ENCODE measurements at places on chromosomes 7 and 10.

DNA sequence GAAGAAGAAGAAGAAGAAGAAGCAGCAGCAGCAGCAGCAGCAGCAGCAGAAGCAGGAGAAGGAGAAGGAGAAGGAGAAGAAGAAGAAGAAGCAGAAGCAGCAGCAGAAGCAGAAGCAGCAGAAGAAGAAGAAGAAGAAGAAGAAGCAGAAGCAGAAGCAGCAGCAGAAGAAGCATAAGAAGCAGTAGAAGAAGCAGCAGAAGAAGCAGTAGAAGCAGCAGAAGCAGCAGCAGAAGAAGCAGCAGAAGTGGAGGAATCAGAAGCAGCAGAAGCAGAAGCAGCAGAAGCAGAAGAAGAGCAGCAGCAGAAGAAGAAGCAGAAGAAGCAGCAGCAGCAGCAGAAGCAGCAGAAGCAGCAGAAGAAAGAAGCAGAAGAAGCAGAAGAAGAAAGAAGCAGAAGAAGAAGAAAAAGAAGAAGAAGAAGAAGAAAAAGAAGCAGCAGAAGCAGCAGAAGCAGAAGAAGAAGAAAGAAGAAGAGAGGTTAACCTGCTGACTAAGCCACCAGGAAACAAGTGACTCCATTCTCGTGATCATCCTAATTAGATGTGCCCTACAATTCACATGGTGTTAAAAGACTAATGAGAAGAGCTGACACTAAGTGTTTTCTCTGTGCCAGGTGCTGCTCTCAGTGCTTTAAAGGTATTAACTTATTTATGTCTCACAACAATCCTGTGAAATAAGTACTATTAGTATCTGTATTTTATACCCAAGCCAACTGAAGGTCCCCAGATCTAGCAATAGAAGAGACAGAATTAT, 11.6 kb downstream of the CDNF start:
- DNase-seq, result no peak

DNA sequence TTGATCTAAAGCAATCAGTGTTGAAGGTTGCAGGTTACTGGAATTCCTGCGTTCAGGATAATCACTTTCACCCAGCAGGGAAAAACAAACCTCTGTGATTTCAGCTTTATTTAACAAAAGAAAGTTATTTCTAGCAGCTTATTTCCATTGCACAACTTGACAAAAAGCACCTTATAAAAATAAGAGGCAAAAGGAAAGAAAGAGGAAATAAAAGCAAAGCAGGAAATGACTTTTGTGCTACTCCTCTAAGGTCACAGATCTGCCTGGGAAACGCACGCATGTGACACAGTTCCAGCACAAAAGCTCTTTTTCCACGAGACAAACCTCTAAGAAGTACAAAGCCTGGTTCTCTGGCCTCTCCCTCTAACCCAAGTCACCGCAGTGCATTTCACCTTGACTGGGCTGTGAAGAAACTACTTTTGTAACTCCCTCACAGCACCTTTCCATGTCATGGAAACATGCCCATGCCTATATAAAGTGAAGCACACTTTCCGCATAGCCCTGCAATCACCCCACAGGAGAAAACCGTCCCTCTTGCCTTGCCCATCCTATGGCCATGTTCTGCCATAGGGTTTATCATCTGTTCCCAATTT, 870 bp downstream of the ANK3 start:
- no peak for DNase-seq

DNA sequence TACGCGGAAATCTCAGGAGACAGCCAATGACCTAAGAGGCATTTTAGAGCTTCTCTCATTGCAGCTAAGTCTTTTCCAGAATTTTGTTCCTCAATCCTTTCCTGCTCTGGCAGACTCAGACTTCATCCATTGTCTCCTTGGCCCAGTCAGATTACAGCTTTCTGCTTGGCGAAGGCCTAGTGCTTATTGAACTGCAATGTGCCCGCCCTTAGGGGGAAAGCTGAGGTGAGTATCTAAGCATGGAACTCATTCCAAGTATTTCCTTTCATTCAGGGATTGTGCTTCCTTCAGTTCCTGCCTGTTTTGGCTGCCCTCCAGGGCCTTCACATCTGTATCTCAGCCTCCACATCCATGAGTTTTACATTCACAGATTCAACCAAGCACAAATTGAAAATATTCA, 37.5 kb downstream of the PRLHR start:
- DNase-seq, result no peak

DNA sequence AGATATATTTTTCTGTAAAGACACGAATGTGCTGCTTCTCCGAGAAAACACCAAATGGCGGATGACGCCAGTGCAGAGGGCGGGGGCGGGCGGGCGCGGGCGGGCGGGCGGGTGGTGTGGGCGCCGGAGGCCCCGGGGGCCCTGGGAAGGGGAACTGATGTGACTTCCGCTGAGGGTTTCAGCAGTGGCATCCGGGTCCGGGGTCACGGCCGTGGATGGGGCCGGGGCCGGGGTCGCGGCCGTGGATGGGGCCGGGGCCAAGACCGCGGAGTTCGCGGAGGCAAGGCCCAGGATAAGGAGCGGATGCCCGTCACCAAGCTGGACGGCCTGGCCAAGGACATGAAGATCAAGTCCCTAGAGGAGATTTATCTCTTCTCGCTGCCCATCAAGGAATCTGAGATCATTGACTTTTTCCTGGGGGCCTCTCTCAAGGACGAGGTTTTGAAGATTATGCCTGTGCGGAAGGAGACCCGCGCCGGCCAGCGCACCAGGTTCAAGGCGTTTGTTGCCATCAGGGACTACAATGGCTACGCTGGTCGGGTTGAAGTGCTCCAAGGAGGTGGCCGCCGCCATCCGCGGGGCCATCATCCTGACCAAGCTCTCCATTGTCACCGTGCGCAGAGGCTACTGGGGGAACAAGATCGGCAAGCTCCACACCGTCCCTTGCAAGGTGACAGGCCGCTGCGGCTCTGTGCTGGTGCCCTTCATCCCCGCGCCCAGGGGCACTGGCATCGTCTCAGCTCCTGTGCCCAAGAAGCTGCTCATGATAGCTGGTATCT, 20.3 kb upstream of the IGF2BP3 start:
- DNase-seq, result peak; percentile 42

DNA sequence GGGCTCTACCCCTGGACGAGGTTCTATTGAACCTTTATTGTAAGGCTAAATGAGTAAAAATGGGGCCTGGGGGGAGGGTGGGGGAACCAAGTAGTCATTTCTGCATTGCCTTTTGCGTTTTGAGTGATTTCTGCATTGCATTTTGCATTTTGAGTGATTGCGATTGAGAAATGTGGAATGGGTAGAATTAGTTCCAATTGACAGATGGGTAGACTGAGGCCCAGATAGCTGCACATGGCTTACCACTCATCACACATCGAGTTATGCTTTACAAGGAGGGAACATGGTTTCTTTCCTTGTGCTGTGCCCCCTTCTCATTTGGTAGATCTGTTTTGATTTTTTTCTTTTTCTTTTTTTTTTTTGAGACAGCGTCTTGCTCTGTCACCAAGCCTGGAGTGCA, 858.7 kb downstream of the TYW1 start:
- no peak for DNase-seq

DNA sequence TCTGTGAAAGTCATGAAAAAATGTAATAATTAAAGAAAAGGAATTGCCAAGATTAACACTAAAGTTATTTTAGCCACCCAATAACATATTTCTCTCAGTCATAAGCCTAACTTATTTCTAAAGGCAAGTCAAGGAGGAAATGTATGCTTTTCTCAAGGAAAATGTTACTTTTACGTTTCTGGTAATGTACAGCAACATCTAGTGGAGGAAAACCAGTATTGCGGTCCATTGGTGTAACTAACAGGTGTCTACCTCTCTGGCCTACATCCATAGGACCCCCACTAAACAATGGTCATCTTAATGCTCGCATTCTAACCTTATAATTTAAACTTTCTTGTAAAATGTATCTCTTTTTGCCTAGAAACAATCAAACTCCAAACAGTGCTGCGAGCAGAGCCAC, 437.5 kb downstream of the KIF20B start:
- no peak for DNase-seq

Measured in GOT3 (cell line).